ENCODE measurements at places on chromosomes 12 and 14.

DNA sequence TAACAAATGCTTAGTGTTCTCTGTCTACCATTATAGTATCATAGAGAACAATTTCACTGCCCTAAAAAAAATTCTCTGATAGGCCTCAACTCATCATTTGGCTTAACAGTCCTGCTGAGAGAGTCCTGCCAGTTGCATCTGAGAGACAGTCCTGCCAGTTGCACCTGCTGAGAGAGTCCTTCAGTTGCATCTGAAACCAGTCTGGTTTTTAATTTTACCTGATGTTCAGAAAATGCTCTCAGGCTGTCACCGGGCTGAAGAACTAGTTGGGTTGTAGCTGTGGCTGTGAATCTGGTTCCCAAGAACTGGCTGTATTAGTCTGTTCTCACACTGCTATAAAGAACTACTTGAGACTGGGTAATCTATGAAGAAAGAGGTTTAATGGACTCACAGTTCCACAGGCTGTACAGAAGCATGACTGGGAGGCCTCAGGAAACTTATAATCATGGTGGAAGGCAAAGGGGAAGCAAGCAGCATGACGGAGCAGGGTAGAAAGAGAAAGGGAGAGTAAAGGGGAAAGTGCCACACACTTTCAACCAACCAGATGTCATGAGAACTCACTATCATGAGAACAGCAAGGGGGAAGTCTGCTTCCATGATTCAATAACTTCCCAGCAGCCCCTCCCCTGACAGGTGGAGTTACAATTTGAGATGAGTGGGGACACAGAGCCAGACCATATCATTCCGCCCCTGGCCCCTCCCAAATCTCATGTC is 51.6 kb downstream of the PRKCH start:
- no peak for DNase-seq

DNA sequence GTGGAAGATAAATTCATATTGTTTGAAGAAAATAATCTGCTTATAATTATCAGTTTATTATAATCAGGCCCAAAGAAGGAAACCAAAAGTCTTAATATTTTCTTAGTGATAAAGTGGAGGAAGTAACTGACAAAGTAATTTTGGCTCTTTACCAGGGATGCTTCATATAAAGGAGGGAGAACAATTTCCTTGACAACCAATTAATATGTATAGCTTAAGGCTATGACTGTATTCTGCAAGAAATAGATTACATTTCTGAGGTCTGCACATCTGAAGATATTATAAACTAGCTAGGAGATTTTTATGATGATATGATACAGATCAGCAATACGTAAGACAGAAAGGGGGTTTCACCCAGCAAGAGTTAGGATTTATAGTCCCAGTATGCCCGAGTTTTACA is 90.8 kb downstream of the BICD1 start:
- no peak for DNase-seq

DNA sequence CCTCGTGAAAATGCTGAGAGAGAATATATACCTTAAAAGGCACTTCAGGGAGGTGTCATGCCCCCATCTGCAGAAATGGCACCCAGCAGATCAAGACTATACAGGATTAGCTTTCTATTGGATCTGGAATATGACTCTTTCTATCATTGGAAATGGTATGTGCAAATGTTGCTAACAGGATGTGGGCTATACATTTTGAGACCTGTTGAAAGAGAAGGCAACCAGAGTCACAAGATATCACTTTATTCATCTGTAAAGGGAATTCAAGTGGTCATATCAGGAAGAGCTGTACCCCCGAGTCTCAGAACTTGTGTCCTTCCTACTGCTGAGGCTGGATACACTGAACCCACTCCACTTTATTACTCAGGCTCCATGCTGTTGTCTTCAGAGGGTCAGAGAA is 46.1 kb upstream of the FRMD6 start:
- no peak for DNase-seq

DNA sequence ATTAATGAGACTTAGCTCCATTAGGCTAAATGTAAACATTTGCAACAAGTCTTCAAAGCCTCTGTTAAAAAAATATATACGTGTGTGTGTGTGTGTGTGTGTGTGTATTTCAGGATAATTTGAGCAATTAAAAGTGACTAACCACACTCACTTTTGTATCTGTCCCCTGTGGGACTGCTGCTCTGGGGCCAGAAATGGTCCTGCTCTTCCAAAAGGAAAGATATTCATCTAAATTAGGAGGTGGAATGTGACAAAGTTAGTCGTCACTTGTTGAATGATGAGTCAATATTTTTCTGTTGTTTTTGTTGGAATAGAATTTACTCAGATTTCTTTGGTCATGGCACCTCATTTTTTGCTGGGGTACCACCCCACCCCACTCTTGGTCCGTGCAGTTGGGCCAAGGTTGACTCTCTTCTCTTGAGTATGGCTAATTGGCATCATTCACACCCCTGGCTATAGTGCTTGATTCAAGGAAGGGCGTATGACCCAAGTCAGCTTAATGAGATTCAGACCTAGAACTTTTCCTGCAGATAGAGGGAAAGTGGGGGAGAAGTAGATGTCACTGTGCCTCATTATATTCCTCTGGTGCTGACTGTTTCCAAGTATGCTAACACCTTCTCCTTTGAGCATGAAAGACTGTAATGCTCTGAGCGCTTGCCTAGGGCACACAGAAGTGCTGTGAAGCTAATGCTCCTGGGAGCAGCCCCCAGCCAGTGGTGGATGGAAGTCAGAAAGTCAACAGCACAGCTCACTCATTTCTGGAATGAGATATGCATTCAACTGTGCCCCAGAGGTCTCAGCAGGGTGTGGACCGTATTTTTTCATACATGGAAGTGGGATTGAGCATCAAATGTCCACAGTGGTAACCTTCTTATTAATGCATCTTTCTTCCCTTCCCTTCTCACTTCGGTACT is 577.0 kb upstream of the TBX3 start:
- no peak for DNase-seq

DNA sequence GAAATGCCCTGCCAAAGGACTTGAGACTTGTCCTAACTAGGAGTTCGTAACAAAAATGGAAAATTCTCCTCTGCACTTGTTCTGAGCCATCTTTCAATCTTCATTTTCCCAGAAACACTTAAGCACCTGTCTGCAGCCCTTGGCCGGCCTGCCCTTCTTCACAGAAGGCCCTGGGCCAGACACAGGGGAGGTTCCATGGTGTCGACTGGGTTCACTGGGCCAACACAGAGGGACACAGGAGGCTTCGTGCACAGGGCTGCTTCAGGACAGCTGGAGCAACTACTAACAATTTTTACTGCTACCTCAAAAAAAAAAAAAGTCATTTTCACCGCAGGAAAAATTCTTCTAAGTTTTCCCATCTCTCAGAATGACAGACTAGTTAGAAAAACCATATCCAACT is 19.6 kb downstream of the NID2 start:
- no peak for DNase-seq

DNA sequence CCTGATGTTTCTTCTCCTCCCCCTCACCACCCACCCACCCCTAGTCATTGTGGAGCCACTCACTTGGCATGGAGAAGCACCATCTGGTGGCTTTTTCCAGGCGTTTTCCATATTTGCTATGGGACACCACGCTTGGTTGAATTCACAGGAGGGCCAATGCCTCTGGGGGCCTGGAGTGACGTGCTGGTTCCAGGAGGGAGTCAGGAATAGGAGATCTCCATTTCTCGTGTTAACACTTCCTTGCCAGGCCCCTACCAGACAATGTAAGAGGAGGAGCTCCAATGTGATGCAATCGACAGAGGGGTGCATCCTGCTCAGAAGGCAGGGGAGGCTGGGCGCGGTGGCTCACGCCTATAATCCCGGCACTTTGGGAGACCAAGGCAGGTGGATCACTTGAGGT is 21.6 kb upstream of the TESC start:
- no peak for DNase-seq

DNA sequence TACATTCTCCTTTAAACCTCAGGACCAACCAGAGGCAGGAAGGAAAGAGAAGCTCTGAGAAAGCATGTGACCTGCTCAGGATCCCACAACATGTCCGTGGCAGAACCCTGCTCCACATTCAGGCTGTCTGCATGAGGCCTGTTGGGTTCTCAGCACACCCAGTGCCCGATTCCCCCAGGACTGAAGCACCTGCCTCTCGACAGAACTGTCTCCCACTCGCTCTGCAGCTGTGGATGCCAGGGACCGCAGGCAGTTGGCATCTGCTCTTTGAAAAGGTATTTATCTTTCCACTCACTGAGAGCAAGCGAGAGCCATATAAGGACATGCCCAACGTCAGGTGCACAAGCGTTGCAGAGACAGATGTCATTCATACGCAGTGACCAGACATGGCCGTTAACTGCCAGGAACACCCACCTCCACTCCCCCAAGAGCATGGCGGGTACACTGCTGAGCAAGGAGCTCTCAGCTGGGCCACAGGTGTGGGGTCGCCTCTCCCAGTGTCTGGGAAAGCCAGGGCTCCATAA is 18.9 kb downstream of the PITPNM2 start:
- no peak for DNase-seq

All from GDM1 (cell line).